ENCODE measurements at places on chromosomes 6 and 20.

DNA sequence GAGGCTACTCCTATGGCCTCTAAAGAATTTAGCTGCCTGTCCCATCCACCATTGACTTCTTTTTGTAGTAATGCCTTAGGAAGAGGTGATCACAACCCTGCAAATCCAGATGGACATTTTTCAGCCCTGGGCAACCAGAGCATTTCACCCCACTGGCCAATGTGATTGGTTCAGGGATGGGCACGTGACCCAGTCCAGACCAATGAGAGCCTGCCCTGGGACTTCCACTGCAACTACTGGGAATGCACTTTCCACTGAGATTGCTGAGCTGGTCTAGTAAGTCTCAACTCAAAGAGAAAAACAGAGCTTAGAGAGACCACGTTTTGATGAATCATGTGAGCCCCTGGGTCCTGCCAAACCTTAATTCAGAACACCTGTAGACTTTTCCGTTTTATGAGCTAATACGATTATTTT, 8.9 kb upstream of the UBE2V1 start:
- no peak for DNase-seq

- DNase-seq = no peak
Measured at GRCh38 chr6:8006208-8006607, 58.0 kb downstream of the BLOC1S5 start.

DNA sequence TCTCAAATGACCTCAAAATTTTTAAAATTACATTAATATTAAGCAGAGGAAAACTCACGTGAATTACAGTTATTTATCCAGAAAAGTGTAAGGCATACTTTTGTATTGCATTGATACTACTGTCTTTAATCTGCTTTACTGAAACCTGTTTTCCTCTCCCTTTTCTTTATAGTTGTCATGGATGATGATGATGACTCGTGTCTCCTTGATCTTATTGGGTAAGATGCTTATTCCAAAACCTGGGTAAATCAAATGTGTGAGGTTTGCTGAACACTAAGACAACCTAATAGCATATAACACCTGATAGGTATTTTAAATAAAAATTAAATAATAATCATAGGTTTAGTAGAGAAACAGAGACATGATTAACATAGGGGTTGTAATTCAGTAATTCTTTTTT, 40.0 kb downstream of the BICRAL start:
- no peak for DNase-seq

- DNase-seq = no peak
Measured at GRCh38 chr20:38191654-38192053, 26.6 kb upstream of the TGM2 start.

DNA sequence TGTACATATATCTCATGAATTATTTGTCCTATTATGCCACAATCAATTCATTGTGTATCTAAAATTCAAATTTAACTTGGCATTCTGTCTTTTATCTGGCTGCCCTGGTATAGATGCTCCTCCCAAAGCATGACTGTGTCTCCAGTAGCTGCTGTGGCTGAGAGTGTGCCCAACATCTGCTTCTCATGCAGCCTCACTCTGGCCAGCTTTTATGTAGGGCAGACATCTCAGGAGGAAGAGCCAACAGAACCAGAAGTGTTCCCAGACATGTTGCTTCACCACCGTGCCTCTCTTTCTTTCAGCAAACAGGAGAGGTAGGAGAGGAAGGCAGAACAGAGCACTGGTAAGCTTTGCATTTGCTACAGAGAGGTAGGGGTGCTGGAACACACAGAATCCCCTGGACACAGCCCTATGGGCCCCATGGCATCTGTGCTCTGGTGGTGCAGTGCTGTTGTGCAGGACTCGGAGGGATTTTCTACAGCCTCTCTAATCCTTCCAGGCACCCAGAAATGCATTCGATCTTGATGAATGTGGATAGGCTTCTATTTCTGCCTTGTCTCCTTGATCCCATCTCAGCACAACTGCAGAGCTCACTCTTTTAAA, 637.1 kb downstream of the UTRN start:
- no peak for DNase-seq

GRCh38 chr20:54707801-54708200, 232.4 kb downstream of the DOK5 start:
- DNase-seq = no peak

DNA sequence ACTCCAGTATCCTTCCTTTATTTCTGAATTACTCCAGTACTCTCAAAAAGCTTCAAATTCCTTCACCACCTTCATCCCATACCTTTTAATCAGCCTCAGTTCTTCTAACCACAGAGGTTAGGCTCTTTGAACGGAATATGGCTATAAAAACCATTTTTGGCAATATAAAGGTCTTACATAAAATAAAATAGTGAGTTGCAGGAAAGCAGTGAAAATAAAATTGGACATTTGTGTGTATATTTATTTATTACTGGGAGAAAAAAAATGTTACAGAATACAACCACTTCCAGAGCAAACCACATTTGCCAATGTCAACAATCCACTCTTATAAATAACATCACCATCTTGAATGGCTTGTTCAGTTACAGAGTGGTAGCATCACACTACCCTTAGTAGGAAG, 7.7 kb downstream of the HDDC2 start:
- no peak for DNase-seq

DNA sequence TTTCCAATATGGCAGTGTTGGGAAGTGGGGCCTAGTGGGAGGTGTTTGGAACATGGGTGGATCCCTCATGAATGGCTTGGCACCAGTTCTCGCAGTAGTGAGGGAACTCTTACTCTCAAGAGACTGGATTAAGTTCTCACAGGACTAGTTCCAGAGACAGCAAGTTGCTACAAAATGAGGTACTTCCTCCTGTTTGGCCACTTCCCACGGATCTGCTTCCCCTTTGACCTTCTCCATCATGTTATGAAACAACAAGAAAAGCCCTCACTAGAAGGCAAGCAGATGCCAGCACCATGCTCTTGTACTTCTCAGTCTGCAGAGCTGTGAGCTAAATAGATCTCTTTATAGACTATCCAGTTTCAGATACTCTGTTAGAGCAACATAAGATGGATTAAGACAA, 3.1 kb downstream of the RSPH3 start:
- no peak for DNase-seq

- no peak for DNase-seq
Measured at GRCh38 chr20:41696428-41696827, 78.3 kb upstream of the CHD6 start.

- DNase-seq = no peak
Measured at GRCh38 chr6:135196739-135197510, 15.8 kb downstream of the MYB start.

DNA sequence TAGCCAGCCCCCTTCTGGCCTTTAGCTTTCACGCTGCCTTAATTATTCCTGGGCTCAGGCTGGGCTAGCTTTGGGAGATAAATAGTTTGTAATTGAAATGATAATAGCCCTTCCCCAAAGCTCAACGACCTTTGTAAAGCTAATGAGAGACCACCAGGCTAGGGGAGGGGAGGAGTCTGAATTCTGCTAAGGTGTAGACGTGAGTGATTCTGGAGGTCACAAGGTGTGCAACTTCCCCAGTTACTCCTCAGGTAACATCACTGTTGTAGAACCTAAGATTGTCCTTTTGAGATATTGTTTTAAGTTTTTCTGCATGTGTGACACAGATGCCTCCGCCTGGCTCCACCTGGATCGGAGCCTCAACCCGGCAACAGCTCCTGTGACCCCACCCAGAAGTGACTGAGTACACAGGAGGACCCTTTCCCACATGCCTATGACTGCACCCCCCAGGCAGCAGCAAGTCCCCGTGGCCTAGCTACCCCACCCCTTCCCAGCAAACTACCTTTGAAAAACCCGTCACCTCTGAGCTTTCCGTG, 5.8 kb upstream of the GPR31 start:
- no peak for DNase-seq

DNA sequence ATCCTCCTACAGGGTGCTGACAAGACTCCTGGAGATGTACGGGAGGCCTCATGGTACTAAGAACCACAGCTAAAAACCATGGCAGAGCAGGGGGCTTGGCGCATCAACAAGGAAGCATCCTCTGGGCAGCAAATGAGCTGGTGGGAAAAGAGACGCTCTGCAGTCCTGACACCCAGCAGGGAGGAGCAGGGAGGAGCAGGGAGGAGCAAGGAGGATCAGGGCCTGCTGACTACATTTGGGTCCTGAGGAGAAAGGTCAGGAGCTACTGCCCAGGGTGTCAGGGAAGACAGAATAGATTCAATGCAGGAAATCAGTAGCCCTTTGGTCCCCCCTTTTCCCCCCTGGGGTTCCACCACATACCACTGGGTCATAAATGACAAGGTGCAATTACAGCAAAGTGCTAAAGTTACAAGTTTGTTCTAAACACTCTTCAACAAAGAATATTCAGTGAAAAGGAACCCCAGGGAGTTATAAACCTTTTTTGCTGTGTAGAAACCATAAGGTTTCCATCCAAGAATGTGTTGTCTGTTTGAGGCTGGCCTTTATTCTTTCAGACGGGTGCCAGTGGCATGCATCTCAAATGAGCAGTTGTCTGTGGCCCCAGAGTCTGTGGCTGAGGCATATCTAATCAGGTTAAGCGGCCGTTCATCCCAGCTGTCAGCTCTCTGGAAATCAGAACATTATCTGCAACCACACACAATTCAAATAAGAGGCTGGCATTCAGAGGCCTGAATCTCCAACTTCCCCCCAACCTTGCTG, 325.0 kb downstream of the CDC5L start:
- DNase-seq = no peak

GRCh38 chr6:34066772-34067770, 78.8 kb downstream of the GRM4 start:
- no peak for DNase-seq

- no peak for DNase-seq
Measured at GRCh38 chr6:98458708-98459107, 375.7 kb upstream of the POU3F2 start.

DNA sequence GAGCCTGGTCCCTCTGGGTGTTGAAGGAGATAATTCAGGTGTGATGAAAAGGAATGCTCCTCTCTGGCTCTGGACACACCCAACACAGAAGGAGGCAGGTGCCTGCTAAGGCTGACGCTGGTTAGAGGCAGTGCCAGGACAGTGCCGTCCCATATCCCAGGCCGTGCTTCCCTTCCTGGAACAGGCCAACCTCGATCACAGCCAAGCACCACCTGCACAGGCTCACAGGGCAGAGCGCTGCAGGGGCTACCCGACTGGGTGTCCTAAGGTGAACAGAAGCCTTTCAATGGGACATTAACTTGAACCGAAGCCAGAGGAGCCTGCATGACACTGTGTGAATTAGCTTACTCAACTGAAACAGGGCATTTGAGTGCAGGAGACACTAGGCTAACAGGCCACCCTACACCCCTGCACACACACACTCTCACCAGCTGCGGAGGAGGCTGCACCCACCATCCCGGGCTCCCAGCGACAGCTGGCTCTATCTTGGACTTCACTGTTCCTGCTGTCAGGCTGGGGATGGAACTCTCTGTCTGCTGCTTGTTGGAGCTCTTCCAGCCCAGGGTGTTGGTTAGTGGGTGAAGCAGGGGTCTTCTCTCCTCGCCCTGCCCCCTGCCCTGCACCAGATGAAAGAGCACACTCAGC, 347.2 kb downstream of the TAF4 start:
- DNase-seq = no peak

DNA sequence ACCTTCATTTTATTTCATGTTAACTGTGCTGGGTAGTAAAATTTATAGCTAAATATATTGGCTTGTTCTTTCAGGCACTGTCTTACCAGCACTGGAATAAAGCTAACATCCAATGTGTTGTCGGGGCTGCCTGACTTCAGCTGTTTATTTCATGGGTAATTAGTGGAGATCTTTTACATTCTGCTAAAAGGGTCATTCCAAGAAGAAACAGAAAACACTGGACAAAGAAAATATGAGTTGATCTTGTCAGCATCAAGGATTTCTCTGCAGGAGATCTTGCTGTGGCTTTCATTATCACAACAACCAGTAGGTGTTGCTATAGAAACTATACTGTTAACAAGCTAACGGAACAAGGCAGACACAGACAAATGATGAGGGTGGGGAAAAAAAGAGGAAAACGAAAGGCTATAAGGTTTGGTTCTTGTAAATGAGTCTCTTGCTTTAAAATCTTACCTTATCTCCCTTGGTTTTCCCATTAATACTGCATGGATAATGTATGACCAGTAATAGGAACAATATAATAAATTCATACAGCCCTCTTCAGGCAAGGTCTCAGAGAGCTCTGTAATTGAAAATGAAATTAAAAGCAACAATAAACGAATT, 206.8 kb downstream of the SIM1 start:
- DNase-seq = no peak

GRCh38 chr6:25193460-25194171, 85.6 kb upstream of the CARMIL1 start:
- no peak for DNase-seq

- DNase-seq = no peak
Measured at GRCh38 chr6:8180327-8181159, 78.2 kb upstream of the EEF1E1 start.

- no peak for DNase-seq
Measured at GRCh38 chr6:169092375-169092774, 161.3 kb downstream of the THBS2 start.

DNA sequence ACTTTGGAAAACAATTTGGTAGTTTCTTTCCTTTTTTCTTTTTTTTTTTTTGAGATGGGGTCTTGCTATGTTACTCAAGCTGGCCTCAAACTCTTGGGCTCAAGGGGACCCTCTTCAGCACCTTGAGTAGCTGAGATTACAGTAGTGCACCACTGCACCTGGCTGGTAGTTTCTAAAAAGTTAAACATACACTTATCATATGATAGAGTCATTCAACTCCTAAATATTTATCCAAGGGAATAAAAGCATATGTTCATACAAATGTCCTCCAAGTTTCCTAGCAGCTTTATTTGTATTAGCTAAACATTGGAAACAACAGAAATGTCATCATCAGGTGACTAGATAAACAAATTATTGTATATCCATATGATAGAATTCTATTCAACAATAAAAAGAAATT, 213.9 kb downstream of the LRFN2 start:
- no peak for DNase-seq

DNA sequence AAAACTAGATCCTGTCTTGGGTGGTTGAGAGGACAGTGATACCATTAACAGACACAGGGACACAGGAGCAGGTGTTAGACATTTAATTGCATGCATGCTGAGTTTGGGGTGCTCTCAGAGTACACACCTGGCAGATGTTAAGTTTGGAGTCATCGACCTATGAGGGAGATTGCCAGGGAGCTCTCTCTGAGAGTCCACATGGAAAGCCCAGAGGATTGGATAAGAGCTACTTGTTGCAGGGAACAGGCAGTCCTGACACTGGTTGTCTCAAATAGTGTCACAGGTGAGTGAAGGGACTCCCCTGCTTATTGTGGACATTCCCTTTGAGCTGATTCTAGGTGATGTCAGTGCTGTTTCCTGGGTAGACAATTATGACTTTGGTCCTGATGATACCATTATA, 3.1 kb downstream of the ATRN start:
- no peak for DNase-seq

DNA sequence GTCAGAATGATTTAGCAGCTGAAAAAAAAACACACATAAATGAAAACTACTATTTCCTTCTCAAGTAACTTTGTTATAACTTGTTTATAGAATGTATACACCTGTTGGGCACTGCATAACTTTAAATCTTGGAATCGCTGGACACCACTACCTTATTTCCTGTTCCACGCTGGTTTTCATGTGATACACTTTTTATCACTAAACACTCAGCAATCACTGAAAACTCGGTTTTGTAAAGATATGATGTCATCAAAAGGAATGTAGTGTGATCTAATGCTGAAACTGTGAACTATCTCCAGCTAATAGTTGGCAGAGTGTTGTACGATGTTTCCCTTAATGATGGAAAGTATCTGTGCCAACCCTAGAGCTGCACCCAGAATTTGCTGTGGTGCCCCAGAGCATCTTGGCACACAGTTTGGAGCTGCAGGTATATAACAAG, 127.9 kb downstream of the BACH2 start:
- no peak for DNase-seq

All from stimulated activated CD8-positive, alpha-beta memory T cell treated with anti-CD3 and anti-CD28 coated beads, Interleukin-2, amount 100 ng/mL, for 1 hour (primary cell).